ENCODE measurements at places on chromosomes 4 and X.

GRCh38 chrX:153468008-153468580, 2.3 kb downstream of the HAUS7 start:
- no peak for DNase-seq

DNA sequence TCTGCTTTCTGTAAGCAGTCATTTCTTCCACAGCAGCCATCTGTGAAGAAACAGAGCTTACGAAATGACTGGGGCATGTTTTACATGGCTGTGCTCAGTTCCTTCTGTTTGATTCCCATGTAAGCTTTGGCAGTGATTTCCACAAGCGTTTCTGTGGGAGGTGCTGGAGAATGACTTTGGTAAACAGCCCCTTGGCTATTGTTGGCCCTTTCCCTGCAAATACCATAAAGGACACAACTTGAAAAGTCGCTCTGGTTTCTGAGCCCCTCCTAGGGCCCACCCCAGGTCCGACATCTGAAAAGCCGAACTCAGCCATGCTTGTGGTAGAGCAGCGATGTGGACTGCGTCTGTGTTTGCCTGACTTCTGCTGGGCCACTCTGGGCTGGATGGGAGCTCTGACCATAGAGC, 3.7 kb downstream of the LIMCH1 start:
- no peak for DNase-seq

DNA sequence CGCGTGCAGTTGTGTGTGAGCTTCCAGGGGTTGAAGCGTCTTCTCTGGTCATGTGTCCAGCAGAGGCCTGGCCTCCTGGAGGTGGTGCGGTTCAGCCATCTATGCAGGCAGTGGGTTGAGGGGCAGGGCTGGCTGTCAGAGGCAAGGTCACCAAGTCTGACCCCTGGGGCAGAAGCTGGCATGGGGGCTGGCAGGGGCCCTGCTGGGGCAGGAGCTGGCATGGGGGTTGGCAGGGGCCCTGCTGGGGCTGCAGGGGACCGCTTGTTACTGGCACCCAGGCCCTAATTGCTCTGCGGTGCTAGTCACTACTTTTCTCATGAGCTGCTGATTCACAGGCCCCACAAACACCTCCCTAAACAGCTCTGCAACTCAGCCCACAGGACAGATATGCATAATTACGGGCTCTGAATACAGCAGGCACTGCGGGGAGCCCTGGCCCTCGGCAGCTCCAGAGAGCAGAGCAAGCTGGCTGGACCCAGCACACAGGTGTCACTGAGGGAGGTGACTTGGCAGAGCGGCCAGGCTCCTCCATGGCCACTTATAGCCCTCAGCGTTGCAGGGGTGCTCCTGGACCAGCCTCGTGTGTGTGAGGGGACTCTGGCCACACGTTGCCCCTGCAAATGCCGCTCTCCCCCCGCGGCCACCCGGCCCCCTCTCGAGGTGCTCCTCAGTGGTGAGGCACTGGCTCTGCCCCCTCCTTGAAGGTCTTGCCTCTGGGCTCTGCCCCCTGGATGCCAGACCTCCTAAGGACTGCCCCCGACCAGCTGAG, 32.7 kb downstream of the CPLX1 start:
- DNase-seq: no peak

GRCh38 chr4:89586318-89586717, 250.6 kb downstream of the SNCA start:
- DNase-seq: no peak

DNA sequence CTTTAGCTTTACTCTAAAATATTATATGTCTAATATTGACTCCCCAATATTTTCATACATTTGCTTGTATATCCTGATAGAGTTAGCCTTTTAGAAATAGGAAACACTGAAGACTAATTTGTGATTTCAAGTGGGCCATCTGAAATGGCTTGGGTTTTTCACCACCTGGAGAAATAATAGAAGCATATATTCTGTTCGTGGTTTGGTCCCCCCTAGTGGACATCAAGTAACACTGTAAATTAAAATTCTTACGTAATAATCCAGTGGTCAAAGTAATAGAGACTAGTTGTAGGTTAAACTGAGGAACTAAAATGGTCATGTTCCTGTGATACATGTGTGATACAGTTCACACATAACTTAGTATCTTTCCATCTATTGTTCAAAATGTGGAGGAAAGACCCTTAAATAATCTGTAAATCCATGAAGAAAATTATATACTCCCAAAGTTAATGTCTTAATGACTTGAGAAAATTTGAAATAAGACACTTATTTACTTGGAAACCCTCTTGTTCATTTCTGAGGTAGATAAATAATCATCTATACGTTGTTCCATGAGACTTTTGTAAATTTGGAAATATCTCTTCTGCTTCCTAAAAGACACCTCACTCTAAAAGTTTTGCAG, 79.8 kb upstream of the SMARCAD1 start:
- DNase-seq: no peak

GRCh38 chrX:120365320-120365719, 3.4 kb downstream of the ATP1B4 start:
- DNase-seq: peak; percentile 52

DNA sequence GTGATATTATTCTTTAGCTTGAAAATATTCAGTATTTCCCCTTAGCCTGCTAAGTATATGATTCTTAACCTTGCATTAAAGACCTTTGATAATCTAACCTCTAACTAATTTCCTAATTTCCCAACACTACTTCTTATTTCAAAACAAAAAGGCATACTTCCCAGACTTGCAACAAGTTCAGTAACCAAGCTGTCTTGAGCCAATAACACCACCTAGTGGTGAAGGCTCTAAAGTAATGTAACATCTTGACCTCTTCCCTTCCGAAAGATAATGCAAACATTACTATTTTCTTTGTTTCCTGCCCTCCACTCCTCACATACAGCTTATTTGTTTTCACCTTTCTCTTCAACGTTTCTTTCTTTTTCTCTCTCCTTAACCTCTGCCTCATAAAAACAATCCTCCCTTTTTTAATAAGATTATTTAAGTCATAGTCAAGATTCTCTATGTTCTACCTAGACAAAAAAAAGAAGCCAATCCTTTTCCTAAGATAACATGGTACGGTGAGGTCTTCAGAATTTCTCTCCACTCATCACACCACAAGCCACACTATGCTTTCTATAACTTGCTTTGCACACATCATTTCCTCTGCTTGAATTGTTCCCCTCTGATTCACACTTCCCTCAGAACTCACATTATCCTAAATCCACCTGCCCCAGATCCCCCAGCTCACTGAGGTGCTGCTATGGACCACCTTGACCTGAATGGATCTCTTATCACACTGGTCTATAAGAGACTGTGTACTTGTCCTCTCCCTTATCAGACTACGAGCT, 3.5 kb downstream of the FAT1 start:
- DNase-seq: no peak

- no peak for DNase-seq
Observed at GRCh38 chrX:9525511-9526248, 60.8 kb downstream of the TBL1X start.

DNA sequence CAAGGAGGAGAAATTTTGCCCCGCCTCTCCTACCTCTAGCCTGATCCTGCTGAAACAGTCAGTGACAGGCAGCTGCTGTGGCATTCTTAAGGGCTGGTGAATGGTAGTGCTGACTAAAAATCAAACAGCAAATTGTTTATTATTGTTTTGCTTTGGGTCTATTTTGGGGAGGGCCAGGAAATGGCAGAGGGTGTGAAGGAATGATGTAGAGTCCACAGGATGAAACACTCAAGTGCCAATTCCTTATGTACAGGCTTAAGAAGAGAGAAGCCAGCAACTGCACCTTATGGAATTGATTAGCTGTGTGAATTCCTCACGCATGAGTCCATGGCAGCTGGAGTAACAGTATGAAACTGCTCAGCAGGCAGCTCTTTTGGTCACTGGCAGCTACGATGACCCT, 39.7 kb downstream of the VEGFC start:
- DNase-seq: no peak

All from activated naive CD4-positive, alpha-beta T cell treated with Interleukin-2 at 50 U/mL for 16 hours (primary cell).